ENCODE measurements at places on chromosomes 1 and 21. TPM values are rescaled to one million over a fixed set of nuclear protein-coding genes. Genes with fewer than 3 reads are reported as not detected.

SLAMF7 gene
- not detected for polyA plus RNA-seq

UBQLN4 gene
- polyA plus RNA-seq = 22.7 TPM

DYNLT5 gene
- polyA plus RNA-seq = 0.71 TPM

PRMT2 gene
- 153 TPM for polyA plus RNA-seq

OVAAL gene
- not detected for polyA plus RNA-seq

LRRIQ3 gene
- 1.1 TPM for polyA plus RNA-seq

KCNE2 gene
- polyA plus RNA-seq = not detected

CDA gene
- polyA plus RNA-seq = 2.8 TPM

IL19 gene
- polyA plus RNA-seq = not detected

C1orf210 gene
- not detected for polyA plus RNA-seq

LRRC47 gene
- 28.7 TPM for polyA plus RNA-seq

LMX1A gene
- not detected for polyA plus RNA-seq

KRTAP21-2 gene
- not detected for polyA plus RNA-seq
